Endothelial cell of umbilical vein (primary cell): ENCODE measurements at places on chromosomes 2 and 18. TPM values are rescaled to one million over a fixed set of nuclear protein-coding genes. Genes with fewer than 3 reads are reported as not detected.

LOXL3 gene
- 0.95 and 0.97 TPM in 2 replicates for total RNA-seq

GAREM1 gene
- 1.0 and 1.1 TPM in 2 replicates for total RNA-seq

TWSG1 gene
- total RNA-seq, result 57.4 and 69.6 TPM in 2 replicates

MAP3K19 gene
- not detected in 2 replicates for total RNA-seq

GRCh38 chr2:202870431-202871299 lies 901 bp downstream of the ICA1L start:
- peak; percentile 81 for DNase-seq

- DNase-seq, result no peak
Measured at GRCh38 chr2:223047260-223047761, 4.7 kb upstream of the KCNE4 start.

DNA sequence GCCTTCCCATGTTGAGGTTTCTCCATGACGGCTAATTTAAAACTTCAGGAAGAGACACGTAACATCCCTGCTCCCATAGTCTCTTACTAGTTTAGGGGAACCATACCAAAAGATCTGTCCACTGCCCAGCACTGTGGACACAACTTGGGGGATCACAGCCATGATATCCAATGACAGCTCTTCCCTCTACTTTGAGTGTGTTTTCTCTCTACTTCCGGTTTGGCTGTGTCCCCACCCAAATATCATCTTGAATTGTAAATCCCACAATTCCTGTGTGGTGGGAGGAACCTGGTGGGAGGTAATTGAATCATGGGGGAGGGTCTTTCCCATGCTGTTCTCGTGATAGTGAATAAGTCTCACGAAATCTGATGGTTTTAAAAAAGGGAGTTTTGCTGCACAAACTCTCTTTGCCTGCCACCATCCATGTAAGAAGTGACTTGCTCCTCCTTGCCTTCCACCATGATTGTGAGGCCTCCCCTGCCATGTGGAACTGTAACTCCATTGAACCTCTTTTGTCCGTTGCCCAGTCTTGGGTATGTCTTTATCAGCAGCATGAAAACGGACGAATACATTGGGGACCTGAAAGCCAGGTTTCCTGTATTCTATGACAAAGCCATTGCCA lies 1.6 kb upstream of the MGAT4A start:
- DNase-seq, result peak; percentile 6

- DNase-seq, result no peak
Measured at GRCh38 chr18:37812961-37813360, 247.4 kb upstream of the CELF4 start.

- DNase-seq, result no peak
Measured at GRCh38 chr2:201904538-201905420, 98.4 kb downstream of the CDK15 start.

GRCh38 chr2:148560496-148560895 lies 84.1 kb upstream of the EPC2 start:
- DNase-seq, result no peak
